AG10803 (cell line): ENCODE measurements at places on chromosomes 1 and 21.

DNA sequence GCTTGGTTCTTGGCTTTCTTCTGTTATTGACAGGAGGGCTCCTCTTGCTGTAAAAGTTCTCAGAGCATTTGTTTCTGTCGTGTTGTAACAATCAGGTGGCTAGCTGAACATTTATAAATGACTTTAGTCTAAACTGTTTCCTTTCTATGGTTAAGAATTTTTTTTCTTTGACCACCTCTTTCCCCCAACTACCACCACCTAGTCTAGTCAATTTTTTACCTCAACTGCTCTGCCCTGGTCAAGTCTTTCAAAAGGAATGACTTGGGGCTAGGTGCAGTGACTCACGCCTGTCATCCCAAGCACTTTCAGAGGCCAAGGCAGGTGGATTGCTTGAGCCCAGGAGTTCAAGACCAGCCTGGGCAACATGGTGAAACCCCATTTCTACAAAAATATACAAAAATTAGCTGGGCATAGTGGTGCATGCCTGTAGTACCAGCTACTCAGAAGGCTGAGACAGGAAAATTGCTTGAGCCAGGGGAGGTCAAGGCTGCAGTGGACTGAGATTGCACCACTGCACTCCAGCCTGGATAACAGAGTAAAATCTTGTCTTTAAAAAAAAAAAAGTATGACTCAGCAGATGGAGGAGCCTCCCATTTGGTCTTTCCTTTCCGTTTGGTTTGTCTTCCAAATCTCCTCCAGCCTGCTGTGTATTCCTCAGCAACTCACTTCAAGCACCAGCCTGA, 40.7 kb downstream of the MAP3K21 start:
- DNase-seq = peak; percentile 23

- DNase-seq = no peak
Observed at GRCh38 chr1:162398999-162399580, 12.8 kb downstream of the SH2D1B start.

DNA sequence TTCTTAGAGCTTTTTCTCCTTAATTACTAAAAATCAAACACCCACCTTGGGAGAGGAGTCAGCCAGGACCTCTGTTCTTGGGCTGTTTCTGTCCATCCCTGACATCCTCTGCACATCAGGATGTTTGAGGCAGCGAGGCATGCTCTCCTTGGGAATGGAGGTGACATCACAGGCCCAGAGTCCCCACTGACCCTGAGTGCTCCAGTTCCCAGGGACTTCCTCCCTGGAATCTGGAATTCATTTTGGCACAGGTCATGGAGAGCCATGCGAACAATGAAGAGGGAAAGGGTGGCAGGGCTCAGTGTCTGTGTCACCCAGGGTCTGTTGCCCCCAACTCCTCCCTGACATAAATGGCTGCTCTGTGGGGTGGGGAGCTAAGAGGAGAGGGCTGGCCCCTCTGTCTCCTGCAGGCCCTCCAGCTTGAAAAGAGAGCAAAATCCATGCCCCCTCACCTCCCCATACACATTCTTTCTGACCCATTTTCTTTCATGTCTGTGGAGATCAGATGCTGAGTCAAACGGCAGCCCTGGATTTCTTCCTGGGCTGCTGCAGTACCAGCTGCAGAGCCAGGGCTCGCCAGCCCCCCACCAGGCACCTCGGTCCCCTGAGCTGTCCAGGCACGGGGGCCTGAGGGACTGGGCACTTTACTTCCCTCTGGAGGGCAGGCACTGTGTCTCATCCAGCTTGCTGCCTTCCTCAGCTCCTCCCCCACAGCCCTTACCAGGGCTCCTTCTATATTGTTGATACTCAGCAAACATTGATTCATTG, 102.0 kb downstream of the NMNAT2 start:
- DNase-seq = peak; percentile 36

- no peak for DNase-seq
Observed at GRCh38 chr21:32340863-32341848, 42.5 kb downstream of the MRAP start.

- DNase-seq = no peak
Observed at GRCh38 chr21:40128891-40129290, 261.7 kb downstream of the PCP4 start.

DNA sequence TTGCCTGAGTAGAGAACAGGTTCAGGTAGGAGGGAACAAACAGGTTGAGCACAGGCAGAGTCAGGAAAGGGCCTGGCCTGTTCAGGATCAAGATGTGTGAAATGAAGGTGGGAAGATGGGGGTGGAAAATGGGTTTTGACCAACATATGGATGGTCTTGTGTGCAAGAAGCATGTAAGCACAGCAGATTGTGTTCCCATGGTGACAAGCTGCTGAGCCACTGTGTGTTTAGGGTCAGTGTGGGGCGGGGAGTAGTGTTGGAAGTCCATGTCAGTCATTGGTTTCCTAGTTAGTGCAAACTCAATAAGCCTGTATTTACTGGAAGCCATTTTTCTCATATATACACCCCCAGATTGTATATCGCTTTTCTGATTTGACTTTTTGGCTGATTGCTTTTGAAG, 111.9 kb downstream of the CAMTA1 start:
- DNase-seq = no peak

DNA sequence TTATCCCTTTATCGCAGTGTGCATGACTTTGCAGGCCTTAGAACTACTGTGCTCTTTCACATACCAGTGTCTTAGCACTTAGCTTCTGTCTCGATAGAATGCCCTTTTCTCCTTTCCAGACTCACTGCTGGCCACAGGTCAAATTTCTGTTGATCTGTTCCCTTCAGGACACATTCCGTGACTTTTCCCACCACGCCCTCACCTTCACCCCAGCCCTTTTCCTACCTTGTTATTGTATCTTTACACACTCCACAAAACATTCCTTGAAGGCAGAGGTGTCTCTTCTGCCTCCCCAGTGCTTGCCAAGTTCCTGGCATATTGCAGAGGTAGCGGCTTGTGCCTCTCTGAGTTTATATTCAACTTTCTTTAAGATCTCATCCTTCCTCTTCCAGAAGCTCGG, 3.7 kb upstream of the IGSF9 start:
- DNase-seq = no peak

DNA sequence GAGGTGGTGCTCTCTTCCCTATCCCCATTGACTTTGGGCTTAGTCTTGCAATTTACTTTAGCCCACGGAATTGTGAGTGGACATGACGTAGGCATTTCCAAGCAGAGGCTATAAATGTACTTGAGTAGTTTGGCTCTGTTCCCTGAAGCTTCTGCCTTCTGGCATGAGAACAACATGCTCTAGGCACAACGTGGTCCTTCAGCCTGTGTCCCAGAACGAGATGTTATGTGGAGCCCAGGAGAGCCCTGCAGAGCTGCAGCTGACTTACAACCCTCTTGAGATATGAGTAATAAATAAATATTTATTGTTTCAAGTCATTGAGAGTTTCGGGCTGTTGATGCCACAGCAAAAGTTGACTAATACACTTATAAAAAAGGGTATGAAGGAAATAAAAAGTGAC, 105.2 kb upstream of the HMGB4 start:
- DNase-seq = peak; percentile 79

GRCh38 chr1:61341426-61341825, 259.1 kb downstream of the NFIA start:
- DNase-seq = no peak

DNA sequence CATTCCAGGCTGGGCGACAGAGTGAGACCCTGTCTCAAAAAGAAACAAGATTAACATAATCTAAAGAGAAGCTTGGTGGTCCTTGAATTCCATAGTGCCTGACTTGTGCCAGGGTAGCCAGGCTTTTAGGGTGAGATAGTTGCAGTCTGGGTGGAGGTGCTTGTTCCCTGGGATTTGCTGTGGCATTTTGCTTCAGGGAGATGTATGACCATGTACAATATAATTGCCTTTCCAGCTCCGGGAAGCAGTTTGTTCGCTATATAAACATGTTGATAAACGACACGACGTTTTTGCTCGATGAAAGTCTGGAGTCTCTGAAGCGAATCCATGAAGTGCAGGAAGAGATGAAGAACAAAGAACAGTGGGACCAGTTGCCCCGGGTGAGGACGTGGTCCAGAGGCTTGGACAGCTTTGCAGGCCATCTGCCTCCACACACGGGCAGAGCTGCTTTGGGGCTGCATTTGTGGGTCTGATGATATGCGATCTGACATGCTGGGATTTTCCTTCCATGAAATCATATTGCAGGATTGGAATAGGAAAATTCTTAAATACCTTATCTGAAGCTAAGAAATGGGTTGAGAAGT, 49.4 kb upstream of the KIF1B start:
- no peak for DNase-seq

GRCh38 chr1:37358992-37359391, 115.4 kb upstream of the ZC3H12A start:
- DNase-seq = no peak

GRCh38 chr1:25641931-25642573, 25.5 kb downstream of the MAN1C1 start:
- peak; percentile 95 for DNase-seq

DNA sequence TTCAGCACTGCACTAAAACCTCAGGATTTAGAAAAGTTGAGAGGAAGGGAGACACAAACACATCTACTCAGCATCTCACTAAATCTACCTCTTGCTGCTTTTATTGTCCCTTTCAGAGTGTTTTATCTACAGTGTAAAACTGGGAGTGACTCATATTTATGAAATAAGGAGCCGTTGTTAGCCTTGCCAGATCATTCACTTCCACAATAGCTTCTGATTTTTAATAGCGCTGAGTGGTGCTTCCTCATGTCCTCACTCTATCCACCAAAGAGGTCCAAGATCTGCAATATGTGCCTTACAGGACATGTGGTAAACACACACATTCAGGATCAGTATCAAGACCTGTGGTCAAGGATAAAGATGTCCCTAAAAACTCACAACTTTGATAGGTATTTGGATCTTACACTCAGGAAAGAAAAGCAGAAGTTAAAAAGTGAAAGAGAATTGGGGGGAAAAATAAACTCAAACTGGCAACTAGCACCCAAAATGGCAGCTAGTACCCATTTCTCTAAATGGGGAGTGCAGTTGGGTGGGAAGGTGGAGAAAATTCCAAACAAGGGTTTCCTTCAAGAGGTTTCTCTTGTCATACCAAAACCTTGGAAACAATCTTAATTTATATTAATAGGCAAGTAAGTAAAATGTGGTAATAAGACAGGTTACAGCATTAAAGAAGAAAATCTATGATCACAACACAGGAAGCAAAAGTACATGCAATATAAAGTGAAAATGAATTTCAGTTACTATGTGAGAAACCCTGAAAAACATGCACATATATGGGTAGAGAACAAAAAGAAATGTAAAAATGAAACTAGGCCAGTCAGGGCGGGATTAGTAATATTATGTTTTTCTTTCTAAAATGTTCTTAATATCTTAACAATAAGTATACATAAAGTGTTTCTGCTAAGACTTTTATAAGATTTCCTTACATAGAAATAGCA, 15.9 kb downstream of the DUSP10 start:
- DNase-seq = peak; percentile 51

DNA sequence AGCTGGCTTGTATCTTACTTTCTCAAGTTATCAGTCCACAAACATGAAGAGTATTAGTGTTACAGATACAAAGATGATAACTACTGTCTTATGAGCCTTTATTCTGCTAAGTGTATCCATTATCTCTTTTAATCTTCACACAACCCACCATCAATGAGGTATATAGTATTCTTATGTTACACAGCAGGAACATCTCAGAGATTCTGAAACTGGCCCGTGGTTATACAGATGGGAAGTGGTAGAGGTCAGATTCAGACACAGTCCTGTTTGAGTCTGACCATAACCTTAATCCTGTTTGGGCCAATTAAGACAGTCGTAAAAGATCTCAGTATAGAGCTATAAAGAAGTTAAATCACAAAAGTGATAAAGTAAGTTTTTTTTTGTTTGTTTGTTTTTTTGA, 5.1 kb upstream of the TMEM269 start:
- no peak for DNase-seq

GRCh38 chr1:112975336-112975735, 19.3 kb upstream of the SLC16A1 start:
- DNase-seq = no peak

GRCh38 chr21:16572032-16572431, 842.2 kb downstream of the USP25 start:
- DNase-seq = peak; percentile 7

GRCh38 chr1:161773791-161774190, 7.7 kb downstream of the ATF6 start:
- no peak for DNase-seq

- DNase-seq = no peak
Observed at GRCh38 chr1:29634324-29634723, 398.0 kb downstream of the PTPRU start.

GRCh38 chr1:222786121-222786520, 28.7 kb upstream of the DISP1 start:
- no peak for DNase-seq

DNA sequence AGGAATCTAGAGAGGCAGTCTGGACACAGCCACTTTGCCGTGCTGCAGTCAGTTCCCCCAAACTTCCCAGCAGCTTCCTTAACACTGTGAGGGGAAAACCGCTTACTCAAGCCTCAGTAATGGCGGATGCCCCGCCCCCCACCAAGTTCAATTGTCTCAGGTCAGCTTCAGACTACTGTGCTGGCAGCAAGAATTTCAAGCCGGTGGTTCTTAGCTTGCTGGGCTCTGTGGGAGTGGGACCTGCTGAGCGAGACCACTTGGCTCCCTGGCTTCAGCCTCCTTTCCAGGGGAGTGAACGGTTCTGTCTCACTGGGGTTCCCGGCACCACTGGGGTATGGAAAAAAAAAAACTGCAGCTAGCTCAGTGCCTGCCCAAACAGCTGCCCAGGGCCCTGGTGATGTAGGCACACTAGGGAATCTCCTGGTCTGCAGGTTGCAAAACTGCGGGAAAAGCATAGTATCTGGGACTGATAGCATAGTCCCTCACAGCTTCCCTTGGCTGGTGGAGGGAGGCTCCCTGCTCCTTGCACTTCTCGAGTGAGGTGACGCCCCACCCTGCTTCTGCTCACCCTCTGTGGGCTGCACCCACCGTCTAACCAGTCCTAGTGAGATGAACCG, 23.7 kb upstream of the HFM1 start:
- no peak for DNase-seq

GRCh38 chr1:248818505-248819374, 7.0 kb downstream of the SH3BP5L start:
- no peak for DNase-seq

DNA sequence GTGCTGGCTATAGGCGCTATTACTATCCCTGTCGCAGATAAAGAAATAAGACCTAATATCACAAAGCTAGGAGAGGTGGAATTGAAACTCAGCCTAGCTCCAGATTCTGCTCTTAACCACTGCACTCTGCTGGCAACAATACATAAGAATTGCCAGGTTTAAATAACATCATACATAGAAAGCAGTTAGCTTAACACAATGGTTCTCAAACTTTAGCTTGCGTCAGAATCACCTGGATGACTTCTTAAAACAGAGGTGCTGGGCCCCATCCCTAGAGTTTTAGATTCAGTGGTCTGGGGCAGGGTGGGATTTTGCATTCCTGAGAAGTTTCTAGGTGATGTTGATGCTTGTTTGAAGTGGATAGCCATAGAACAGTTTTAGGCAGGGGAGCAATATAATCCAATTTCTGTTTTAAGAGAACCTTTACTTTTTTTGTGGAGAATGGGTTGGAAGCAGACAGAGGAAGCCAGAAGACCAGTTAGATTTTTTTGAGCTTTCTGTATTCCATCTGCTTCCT, 1.1 kb upstream of the POMGNT1 start:
- DNase-seq = no peak

DNA sequence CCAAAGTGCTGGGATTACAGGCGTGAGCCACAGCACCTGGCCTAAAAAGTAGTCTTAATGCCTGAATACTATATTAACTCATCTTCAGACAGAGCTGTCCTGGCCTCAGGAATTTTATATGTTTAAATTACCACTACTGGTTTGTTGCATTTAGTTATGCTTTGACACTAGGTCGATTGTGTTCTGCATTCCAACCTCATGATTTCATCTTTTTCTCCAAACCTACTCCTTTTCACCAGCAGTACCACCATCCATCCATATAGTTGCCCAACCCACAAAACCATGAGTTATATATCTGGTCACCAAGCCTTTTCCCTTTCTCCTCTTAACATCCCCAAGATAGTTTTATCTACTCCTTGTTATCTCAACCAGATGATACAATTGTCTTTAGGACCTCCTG, 22.6 kb downstream of the FMO5 start:
- no peak for DNase-seq
